Mesenteric fat pad (tissue), 1 donor: ENCODE measurements at places on chromosomes 5 and 9. TPM values are rescaled to one million over a fixed set of nuclear protein-coding genes. Genes with fewer than 3 reads are reported as not detected.

- no peak for DNase-seq
Measured at GRCh38 chr9:119898316-119898715, 529.1 kb upstream of the BRINP1 start.

DNA sequence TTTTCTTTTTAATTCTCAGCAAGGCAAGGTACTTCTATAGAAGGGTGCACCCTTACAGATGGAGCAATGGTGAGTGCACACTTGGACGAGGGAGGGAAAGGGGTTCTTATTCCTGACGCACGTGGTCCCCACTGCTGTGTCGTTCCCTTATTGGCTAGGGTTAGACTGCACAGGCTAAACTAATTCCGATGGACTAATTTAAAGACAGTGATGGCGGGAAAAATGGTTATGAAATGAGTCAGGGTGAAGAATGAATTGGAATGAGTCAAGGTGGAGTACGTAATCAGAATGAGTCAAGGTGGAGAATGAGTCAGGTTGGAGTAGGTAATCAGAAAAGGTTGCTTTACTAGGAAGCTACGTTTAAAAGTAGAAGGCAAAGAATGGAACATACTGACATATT lies 2.1 kb upstream of the HMGCS1 start:
- no peak for DNase-seq

- no peak for DNase-seq
Measured at GRCh38 chr9:93884808-93885207, 70.3 kb downstream of the BARX1 start.

- no peak for DNase-seq
Measured at GRCh38 chr5:82808960-82809359, 268.2 kb downstream of the TMEM167A start.

PCDHB16 gene
- total RNA-seq = 1.6 TPM

- no peak for DNase-seq
Measured at GRCh38 chr9:69689991-69690538, 17.9 kb upstream of the APBA1 start.

- DNase-seq = no peak
Measured at GRCh38 chr5:123696921-123697341, 185.0 kb downstream of the CSNK1G3 start.

SH2D3C gene
- total RNA-seq = 28.1 TPM

DNA sequence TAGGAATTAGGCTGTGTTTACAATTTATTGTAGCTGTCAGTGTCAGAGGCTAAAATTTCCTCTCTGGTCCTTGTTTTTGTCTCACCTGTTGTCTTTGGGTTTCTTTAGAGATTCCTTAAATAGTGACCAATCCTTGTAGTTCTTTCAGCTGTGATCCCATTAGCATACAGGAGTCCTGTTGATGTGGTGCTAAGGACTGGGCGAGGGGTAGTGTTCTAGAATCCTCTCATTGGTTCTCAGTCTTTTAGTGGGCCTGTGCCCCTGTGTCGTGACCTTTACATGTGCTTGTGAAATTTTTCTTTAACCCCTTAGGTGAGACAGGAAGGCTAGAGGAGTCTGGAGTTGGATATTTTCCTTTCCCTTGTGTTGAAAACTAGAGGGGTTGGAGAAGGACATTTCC lies 51.2 kb downstream of the ZNF618 start:
- no peak for DNase-seq

CCDC171 gene
- 0.87 TPM for total RNA-seq

SHROOM1 gene
- total RNA-seq = 10.6 TPM

GRCh38 chr9:34957492-34958410 lies at the start of gene PHF24:
Gene PHF24 (plus strand): TSS chr9:34958285. CDS start chr9:34971299, 13,014 bp downstream.
- no peak for DNase-seq

DMRTA1 gene
- 0.35 TPM for total RNA-seq

- no peak for DNase-seq
Measured at GRCh38 chr9:130606887-130607600, 27.7 kb downstream of the FUBP3 start.

BTNL8 gene
- 0.96 TPM for total RNA-seq

DNA sequence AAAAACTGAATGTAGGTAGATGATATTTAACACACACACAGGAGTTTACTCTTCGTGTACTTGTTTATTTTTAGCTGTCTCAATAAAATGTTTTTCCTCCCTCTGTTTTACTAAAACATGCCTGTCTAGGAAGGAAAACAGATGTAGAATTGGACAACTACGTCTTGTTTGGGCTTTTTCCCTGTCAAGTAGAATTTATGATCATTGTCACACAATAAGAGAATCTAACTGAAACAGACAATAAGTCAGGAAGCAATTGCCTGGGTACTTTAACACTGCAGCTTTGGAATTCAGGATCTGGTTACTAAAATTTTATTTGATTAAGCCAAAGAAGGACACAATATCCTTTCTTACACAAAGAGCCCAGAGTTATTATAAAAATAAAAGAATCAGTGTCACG lies 164.2 kb downstream of the ZDHHC21 start:
- DNase-seq = no peak

GRCh38 chr5:150623152-150623877 lies 17.1 kb upstream of the SYNPO start:
- no peak for DNase-seq

- DNase-seq = no peak
Measured at GRCh38 chr9:504921-505740, 290.5 kb downstream of the DOCK8 start.

DNA sequence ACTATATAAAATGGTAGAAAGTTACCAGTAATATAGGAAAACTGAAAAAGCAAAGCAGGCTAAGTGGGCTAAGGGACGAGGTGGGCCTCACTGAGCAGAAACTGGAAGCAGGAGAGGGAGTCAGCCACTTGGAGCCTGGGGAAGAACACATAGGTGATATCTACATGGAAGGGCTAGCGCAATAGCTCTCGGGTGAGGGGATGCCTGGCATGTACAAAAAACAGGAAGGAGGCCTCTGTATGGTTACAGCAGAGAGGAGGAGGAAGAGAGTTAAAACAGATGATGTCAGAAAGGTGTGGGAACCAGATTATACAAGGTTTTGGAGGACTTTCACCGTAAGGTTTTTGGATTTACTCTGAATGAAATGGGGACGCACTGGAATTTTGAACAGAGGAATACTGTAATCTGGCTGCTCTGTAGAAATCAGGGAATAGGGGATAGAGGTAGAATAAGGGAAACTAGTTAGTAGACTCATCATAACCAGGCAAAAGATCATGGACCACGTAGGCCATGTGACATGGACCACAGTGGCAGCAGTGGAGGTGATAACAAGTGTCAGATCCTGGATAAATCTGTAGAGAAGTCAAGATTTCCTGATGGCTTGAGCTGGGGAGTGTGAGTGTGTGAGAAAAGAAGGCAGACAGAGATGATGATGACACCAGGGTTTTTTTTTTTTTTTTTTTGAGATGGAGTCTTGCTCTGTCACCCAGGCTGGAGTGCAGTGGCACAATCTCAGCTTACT lies 52.5 kb downstream of the FNBP1 start:
- DNase-seq = no peak

DNA sequence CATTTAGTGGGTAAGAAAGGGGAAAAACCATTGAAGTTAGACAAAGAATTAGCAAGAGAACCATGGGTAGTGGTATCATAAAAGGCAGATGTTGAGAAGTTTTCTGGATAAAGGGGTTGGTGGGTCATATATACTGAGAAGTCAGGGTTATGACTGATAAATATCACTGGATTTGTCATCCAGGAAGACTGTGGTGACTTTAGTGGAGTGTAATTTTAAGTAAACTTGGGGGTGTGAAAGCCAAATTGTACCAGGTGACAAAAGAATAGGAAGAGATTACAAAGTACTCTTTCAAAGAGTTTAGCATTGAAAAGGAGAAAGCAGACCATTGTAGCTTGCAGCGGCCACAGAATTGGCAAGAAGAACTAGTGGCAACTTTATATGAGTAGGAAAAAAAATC lies 315.2 kb upstream of the DMAC1 start:
- no peak for DNase-seq

LRRC19 gene
- total RNA-seq = not detected

MLANA gene
- not detected for total RNA-seq

TEX48 gene
- not detected for total RNA-seq

DNA sequence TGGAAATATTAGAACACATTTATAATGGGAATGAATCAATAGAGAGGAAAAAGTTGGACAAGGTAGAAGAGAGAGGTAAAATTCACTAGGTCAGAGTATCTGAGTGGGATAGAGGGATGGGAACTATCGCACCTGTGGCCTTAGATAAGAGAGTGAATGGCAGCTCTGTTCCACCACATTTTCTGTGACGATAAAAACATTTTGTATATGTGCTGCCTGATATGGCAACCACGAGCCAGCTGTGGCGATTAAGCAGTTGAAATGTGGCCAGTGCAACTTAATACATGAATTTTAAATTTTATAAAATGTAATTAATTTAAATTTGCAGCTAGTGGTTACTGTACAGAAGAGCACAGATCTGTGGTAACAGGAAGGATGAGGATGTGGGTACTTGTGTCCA lies 46.7 kb downstream of the ZNF354A start:
- DNase-seq = no peak

ARHGEF37 gene
- 3.9 TPM for total RNA-seq

DNA sequence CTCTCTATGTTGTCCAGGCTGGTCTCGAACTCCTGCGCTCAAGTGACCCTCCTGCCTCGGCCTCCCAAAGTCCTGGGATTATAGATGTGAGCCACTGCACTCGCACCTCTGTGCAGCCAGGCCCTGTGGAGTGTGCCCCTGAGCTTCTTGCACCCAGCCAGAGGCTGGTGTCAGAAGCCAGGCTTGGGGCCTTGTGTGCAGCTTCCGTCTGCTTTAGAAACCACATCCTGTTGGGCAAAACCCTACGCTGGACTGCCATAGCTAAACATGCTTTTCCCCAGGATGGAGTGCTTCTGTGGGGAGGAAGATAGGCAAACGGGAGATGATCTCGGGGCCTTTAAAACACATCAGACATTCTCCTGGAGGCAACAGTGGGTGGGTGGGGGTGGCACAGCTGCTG lies 40.1 kb downstream of the PRRT1B start:
- DNase-seq = no peak

LIFR gene
- 97.9 TPM for total RNA-seq

- DNase-seq = no peak
Measured at GRCh38 chr9:106287091-106287631, 575.8 kb upstream of the ZNF462 start.

GRCh38 chr5:37840053-37841034 lies 503 bp upstream of the GDNF start:
- no peak for DNase-seq

DNA sequence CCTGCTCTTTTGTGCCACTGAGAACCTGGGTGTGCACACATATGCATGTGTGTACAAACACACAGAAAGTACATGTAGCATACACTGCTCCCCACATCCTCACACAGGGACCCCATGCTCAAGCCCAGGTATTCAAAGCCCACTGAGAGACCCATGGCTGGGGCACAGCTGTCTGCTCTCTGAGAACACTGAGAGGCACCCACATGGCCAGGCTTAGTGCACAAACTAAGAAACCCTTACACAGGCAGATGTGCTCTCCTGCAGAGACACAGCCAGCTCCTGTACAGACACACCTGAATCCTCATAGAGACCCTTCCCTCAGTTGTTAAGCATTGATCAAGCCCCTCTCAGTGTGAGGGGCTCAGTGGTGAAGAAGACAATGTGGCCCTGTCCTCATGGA lies 92.5 kb downstream of the CACNA1B start:
- DNase-seq = no peak

NDUFS6 gene
- 26.4 TPM for total RNA-seq

OLFM1 gene
- 22.6 TPM for total RNA-seq
